CD4-positive, alpha-beta T cell treated with Interleukin-12 subunit alpha and Interleukin-12 subunit beta, for 1 hour (primary cell): ENCODE measurements at places on chromosomes 12 and 14.
A peak's percentile ranks its signal among the peaks of the same experiment; 100 is the strongest.

GRCh38 chr12:87427770-87428169, 601.4 kb downstream of the C12orf50 start:
- no peak for DNase-seq

GRCh38 chr12:1611803-1612572, 17.0 kb upstream of the WNT5B start:
- no peak for DNase-seq

DNA sequence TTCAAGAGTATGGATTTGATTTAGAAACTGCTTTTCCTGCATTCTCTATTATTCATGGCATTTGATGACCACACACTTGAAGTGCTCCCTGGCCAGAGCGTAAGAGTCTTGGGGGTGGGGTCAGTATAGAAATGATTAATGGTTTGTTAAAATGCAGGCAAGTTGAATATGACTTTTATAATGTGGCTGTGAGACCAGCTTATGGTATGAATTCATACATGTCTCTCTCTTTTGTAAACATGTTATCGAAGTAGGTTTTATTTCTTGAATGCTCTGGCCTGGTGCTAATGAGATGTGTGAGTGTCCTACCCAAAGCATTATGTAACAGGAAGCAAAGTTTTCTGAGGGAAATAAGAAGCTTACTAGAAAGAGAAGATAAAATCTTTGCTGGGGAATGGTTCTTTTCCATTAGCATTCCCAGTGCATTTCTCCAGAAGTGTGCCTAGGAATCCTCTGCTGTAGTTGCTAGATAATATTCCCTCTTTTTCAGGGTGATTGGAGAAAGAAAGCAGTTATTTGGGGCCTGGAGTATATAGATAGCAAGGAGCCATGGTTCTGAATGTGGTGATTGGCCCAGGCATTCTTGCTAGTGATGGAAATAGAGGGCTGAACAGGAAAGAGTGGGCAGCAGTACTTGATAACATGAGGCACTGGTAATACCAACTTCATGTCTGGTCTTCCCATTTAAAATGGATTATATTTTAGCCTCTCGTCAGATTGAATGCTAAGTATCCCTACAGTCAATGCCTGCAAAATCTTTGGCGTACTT, 289.7 kb downstream of the RAD51B start:
- no peak for DNase-seq

GRCh38 chr12:26599096-26599695, 233.8 kb downstream of the ITPR2 start:
- DNase-seq: no peak

DNA sequence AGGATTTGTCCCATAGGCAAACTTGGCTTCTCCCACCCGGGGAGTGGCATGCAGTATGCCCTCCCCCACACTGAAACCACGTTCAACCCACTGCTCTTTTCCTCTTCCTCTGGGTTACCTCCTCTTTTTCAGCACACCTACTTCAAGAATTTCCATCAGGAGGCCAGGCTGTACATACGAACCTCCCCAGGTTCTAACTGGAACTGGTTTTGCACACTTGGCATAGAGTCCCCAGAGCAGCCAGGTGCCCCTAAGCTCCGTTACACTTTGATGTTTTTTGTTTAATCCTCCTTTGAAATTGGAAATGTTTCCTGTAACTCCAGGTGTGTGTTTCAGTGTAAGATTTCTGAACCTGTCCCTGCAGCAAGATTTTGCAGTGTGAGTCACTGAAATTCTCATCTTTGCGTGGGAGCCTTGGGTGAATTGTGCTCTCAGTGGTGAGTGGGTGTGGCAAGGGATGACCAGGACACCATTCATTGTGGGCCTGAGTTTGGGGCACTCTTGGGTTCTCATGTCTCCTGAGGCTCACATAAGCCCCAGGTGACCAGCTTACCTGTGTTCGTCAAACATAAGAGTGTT, 18.2 kb downstream of the CD9 start:
- DNase-seq: no peak

GRCh38 chr14:69242311-69243224, 17.4 kb upstream of the GALNT16 start:
- DNase-seq: peak; percentile 64

GRCh38 chr14:57828713-57829112, 37.2 kb downstream of the SLC35F4 start:
- no peak for DNase-seq

- DNase-seq: no peak
Measured at GRCh38 chr12:57208631-57209282, 7.8 kb upstream of the NXPH4 start.

GRCh38 chr12:31324845-31325523, 966 bp downstream of the SINHCAF start:
- peak; percentile 51 for DNase-seq

- DNase-seq: no peak
Measured at GRCh38 chr12:69287556-69287955, 48.2 kb downstream of the CPSF6 start.
